ENCODE measurements at places on chromosomes 3 and 15. TPM values are rescaled to one million over a fixed set of nuclear protein-coding genes. Genes with fewer than 3 reads are reported as not detected.
A peak's percentile ranks its signal among the peaks of the same experiment; 100 is the strongest.

- no peaks in the 10 kb centered on the region for H3K4me1 ChIP-seq
- no peak for DNase-seq
- no peak overlapping the region for H3K27ac ChIP-seq
- H3K27me3 ChIP-seq = no peaks in the 10 kb centered on the region
- no peaks in the 10 kb centered on the region for H3K36me3 ChIP-seq
- H3K4me3 ChIP-seq = no peak overlapping the region
These were observed 55.8 kb downstream of the LRRN1 start for GRCh38 chr3:3855056-3855455.

- no peaks in the 10 kb centered on the region for H3K36me3 ChIP-seq
- no peaks in the 10 kb centered on the region for H3K27me3 ChIP-seq
- no peak for DNase-seq
These were observed 44.6 kb downstream of the THBS1 start for GRCh38 chr15:39625451-39625850.

DNA sequence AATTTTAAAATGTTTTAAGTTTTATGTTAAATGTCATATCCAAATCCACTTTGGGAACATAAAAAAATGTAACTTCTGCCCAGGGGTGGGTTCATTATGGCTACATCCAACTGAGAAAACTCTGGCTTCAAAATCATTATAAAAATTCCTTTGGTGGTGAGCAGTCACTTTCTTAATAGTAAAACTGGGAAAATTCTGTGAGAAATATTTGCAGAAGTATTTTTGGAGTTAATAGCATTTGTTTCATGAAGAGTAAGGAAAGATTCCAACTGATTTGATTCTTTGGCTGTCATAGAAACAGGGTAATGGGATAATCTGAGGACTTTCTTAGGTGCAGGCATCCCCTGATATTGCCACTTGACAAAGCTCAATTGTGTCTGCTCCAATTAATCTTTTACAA, 38.8 kb downstream of the CPA3 start:
- H3K36me3 ChIP-seq = no peaks in the 10 kb centered on the region
- no peak overlapping the region for H3K27ac ChIP-seq
- no peaks in the 10 kb centered on the region for H3K4me1 ChIP-seq
- H3K27me3 ChIP-seq = no peaks in the 10 kb centered on the region
- no peak for DNase-seq

DNA sequence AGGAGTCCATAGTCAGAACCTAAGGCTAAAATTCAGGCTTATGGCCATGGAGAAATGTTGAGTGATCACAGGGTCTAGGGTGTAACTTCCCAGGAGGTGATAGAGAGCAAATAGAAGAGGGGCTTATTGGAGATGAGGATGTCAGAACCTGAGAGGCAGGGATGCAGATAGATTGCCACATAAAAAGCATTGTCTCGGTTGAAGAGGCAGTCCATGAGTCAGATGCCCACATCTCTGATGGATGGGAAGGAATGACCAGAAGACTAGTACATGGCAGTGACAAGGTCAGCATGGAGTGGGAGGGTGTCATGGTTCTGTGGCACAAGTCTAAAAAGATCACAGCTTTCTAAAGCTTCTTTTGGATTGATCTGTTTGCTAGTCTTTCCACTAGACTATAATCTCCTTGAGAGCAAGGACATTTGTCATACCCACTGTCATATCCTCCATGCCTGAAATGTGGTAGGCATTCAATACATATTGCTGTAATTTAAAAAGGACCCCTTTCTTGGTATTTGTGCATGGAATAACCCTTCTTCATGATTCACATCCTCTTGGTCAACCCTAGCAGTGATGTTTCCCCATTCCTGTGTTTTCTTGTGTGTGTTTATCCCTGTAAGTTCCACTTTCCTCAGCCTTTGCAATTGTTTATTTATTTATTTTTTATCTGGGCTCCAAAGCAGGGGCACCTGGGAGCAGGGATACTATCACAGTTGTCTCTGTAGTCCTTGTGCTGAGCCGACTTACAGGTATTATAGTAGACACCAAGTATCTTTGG, 613.4 kb upstream of the CFAP20DC start:
- no peak for DNase-seq
- H3K27ac ChIP-seq = no peak overlapping the region
- H3K4me1 ChIP-seq = peaks cover 3% of the 10 kb centered on the region
- H3K4me3 ChIP-seq = no peak overlapping the region
- no peaks in the 10 kb centered on the region for H3K36me3 ChIP-seq

DNA sequence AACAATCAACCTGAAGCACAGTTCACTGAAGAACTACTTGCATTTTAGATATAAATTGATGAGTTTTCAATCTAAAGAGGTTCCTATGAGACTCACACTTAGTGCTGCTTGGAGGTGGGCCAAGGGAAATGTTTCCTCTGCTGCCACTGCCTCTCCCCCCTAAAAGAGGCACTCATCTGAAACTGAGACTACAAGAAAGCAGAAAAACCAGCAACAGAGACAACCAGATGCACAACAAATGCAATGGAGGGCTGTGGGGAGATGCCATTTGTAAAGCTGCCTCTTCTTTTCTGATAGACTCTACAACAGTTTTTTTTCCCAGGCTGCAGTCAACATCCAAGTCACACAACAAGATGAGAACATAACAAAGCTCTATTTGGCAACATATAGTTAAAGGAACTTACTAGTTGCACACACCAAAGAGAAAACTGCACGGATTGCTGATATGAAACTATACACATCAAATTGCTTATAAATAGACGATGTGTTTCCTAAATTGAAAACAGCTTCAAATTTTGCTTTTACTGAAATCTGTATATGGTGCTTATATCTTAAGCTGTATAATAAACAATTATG, 11.0 kb downstream of the TSPAN3 start:
- H3K27me3 ChIP-seq = no peaks in the 10 kb centered on the region
- DNase-seq = no peak
- H3K27ac ChIP-seq = no peak overlapping the region

- no peaks in the 10 kb centered on the region for H3K36me3 ChIP-seq
- H3K4me1 ChIP-seq = no peaks in the 10 kb centered on the region
- no peaks in the 10 kb centered on the region for H3K27me3 ChIP-seq
- H3K27ac ChIP-seq = no peak overlapping the region
- no peak for DNase-seq
These were observed 29.9 kb downstream of the RBP1 start for GRCh38 chr3:139509631-139510030.

DNA sequence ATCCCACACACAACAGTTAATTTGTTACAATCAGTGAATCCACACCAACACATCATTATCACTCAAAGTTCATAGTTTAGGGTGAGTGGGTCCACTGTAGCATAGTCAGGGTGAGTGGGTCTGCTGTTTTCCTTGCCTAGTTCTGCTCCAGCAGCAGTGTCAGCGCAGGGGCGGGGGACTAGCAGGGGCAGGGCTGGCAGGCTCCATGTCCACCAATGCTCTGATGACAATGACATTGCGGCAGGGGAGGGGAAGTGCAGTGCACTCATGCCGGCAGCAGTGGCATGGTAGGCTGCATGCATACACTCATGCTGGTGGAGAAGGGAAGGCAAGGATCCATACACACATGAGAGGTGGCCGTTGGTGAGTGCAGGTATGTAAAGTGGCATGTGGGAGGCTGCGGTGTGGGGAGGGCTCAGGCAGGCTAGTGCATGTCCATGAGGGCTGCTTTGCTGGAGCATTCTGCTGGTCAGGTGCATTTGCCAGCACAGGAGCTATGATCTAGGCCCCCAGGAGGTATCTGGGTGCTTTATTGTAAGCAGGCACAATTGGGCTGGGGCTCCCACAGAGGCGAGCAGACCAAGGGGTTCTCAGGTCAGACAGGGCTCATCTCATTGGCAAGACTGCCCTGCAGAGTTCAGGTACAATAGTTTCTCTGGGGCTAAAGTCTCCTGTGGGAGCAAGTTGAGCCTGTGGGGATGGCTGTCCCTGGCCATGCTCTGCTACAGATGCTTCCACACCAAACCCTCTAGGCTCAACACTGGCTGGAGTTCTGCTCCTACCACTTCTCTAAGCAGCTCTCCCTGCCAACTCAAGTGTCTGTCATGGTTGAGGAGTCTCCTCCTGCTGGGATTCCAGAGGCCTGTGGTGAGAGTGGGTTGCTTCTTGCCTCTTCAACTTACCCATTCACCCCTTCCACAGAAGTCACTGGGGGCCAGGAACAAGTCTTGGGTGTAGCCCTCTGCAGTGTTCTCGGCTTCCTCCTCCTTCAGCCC, 81.3 kb downstream of the KCNAB1 start:
- H3K4me3 ChIP-seq = no peak overlapping the region
- no peak for DNase-seq
- no peak overlapping the region for H3K27ac ChIP-seq
- H3K4me1 ChIP-seq = no peaks in the 10 kb centered on the region

DNA sequence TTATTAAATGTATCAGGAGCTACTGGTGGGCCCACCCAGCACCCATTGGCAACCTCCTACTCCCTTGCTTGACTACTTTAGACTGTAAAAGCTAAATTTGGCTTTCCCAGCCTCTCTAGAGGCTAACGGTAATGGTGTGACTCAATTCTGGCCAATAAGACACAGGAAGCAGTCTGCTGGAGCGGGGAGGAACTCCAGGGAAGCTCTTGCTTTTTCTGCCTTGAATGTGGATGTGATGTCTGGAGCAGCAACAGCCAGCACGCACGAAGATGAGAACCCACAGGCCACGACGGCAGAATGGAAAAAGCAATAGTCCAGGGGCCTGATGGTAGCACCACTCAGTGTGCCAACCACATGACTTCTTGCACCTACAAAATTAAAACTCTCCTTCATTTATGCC, 39.9 kb downstream of the RAB6B start:
- no peak overlapping the region for H3K27ac ChIP-seq
- H3K27me3 ChIP-seq = no peaks in the 10 kb centered on the region
- no peak overlapping the region for H3K4me3 ChIP-seq
- no peak for DNase-seq

GRCh38 chr3:55877703-55878102, 390.6 kb upstream of the WNT5A start:
- no peaks in the 10 kb centered on the region for H3K4me1 ChIP-seq
- H3K27me3 ChIP-seq = no peaks in the 10 kb centered on the region
- no peak for DNase-seq
- H3K4me3 ChIP-seq = no peak overlapping the region

GRCh38 chr3:168116279-168116678, 20.6 kb upstream of the GOLIM4 start:
- H3K36me3 ChIP-seq = no peaks in the 10 kb centered on the region
- DNase-seq = peak; percentile 35
- no peak overlapping the region for H3K27ac ChIP-seq
- H3K4me3 ChIP-seq = no peak overlapping the region
- H3K27me3 ChIP-seq = no peaks in the 10 kb centered on the region
- no peaks in the 10 kb centered on the region for H3K4me1 ChIP-seq

DNA sequence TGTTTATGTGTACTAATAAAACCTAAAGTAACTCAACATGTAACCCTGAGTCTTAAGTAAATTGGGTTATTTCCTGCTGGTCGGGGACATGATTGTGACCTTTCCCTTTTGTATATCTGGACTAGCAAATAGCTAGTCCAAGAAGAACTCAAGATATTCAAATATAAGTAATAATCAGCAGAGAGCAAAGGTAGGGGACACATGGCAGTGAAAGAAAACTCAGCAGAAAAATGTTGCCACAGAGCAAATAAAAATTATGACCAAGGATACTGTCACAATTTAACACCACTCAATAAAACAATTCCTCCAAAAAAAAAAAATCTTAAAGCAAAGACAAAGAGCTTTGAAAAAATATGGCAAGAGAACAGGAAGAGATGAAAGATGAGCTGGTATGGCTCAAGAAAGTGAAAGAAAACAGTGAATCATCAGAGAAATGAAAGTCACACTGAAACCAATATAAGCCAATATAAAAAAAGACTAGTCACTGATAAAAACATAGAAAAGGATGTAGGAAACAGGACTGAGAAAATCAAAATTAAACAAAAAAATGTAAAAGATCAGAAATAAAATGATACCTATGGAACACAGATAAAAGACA, 43.4 kb downstream of the HLTF start:
- no peaks in the 10 kb centered on the region for H3K27me3 ChIP-seq
- no peak overlapping the region for H3K27ac ChIP-seq
- no peaks in the 10 kb centered on the region for H3K4me1 ChIP-seq
- no peaks in the 10 kb centered on the region for H3K36me3 ChIP-seq
- H3K4me3 ChIP-seq = no peak overlapping the region

DNA sequence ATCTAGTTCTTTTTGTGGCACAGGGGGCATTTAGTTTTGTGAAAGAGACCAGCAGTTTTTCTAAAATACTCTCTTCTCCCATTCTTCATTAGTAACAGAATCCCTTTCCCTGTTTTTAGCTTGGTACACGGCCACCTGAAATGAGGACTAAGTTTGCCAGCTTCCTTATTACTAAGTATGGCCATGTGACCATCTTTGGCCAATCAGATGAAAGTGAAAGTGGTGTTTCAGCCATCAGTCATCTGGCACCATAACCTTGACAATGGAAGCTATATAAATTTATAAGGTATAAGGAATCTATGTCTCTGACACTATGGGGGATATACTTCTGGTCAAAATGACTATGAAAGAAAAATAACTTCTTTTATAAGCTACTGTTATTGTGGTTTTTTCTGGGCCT, 570.4 kb downstream of the AGBL1 start:
- H3K4me3 ChIP-seq = no peak overlapping the region
- no peaks in the 10 kb centered on the region for H3K4me1 ChIP-seq
- H3K36me3 ChIP-seq = no peaks in the 10 kb centered on the region
- H3K27me3 ChIP-seq = no peaks in the 10 kb centered on the region
- no peak for DNase-seq
- H3K27ac ChIP-seq = no peak overlapping the region

GRCh38 chr3:133329626-133330025, 70.2 kb upstream of the BFSP2 start:
- H3K4me1 ChIP-seq = no peaks in the 10 kb centered on the region
- no peak overlapping the region for H3K27ac ChIP-seq
- H3K36me3 ChIP-seq = no peaks in the 10 kb centered on the region
- no peak for DNase-seq
- no peak overlapping the region for H3K4me3 ChIP-seq

GRCh38 chr3:72802001-72802400, 46.2 kb downstream of the SHQ1 start:
- H3K36me3 ChIP-seq = no peaks in the 10 kb centered on the region
- no peak for DNase-seq
- H3K4me3 ChIP-seq = no peak overlapping the region
- no peak overlapping the region for H3K27ac ChIP-seq
- no peaks in the 10 kb centered on the region for H3K4me1 ChIP-seq

The PXYLP1 gene
- 10.1 TPM for total RNA-seq

The ECT2 gene
- 3.1 TPM for total RNA-seq

The SLC22A14 gene
- not detected for total RNA-seq

The SPINK8 gene
- total RNA-seq = not detected

The FANCD2OS gene
- not detected for total RNA-seq

The TTC23 gene
- total RNA-seq = 24.9 TPM

The PARL gene
- total RNA-seq = 66.6 TPM

The CCR8 gene
- total RNA-seq = not detected

The SLC2A2 gene
- total RNA-seq = not detected

The PRR20G gene
- total RNA-seq = not detected

The TMEM202 gene
- total RNA-seq = not detected

The FAM43A gene
- total RNA-seq = 27.1 TPM

The CCDC13 gene
- total RNA-seq = 1.9 TPM

The CMC1 gene
- 5.5 TPM for total RNA-seq

The CCDC9B gene
- total RNA-seq = 19.9 TPM

The ERICH6 gene
- total RNA-seq = not detected

The ANKRD28 gene
- 81.3 TPM for total RNA-seq

The HRG gene
- not detected for total RNA-seq
